ENCODE measurements at places on chromosomes 12 and 14.
A peak's percentile ranks its signal among the peaks of the same experiment; 100 is the strongest.

DNA sequence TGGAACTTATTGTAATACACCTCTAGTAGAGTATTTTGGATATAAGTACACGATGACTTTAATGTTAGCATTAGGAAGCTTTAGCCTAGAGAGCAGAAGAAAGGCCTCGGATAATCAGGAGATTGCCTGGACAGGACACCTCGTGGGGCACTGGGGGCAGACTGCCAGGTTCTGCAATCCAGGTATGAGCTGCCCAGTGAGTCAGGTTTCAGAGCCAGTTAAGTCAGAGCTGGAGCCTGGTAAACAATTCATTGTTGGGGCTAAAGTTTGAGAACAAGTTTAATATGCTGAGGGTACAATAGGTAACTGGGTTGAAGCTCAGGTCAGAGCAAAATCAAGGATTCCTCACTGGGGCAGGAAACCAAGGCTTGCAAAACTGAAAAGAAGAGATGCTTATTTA, 107.4 kb downstream of the RERGL start:
- no peak for DNase-seq

DNA sequence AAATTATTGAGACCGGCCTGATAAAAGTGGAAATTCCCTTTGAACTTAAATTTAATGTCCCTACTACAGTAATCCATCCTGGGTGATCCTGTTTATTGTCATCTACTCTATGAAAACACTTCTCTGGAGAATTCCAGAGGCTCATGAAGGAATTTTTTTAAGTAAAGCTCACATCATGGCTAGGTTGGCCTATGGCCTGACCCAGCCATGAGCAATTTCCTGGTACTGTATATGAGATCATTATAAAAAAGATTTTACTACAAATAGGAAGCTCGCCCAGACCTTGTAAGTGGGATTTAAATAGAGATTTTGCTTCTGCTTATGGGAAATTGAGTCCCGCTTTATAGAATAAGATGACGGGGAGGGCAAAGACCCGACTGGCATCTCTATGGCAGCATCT, 215.5 kb downstream of the DPF3 start:
- peak; percentile 92 for DNase-seq

DNA sequence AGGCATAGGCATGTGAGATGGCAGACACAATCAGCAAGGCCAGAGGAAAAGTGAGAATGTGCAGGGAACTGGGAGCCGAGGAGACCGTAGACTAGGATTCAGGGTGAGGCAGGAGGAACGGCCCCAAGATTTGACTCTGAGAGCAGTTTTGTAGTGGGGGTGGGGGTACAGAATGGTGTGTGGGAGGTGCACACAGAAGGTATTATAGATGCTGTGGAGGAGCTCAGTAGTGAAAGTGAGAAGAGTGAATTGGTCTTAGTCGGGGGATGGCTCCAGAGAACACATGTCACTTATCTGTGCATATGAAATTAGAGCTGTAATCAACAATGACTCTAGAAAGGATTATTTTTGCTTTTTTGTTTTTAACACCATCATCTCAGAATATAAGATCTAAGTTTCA, 11.9 kb downstream of the ZNF664 start:
- DNase-seq: no peak

DNA sequence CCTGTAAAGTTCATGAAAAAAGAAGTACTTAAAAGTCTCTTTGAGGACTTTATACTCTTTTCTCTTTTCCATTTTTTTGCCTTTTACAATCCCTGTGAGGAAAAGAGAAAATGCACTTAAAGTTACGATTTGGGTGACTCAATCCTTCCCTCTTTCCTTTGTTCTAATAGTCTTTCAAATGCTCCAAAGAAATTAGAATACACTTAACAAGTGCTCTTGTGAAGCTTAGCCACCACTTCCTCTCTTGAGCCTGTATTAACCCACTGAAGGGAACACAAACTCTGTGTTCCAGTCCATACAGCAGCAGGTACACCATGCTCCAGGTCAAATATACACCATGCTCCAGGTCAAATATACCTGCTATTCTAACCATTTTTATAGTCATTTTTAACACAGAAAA, 581.1 kb upstream of the MGAT4C start:
- no peak for DNase-seq

- DNase-seq: no peak
Measured at GRCh38 chr14:82412545-82412944, 878.9 kb upstream of the SEL1L start.

GRCh38 chr14:74035556-74035955, 16.4 kb downstream of the BBOF1 start:
- DNase-seq: no peak

- peak; percentile 83 for DNase-seq
Measured at GRCh38 chr12:127928615-127929571, 338.1 kb upstream of the TMEM132C start.

- DNase-seq: no peak
Measured at GRCh38 chr12:51383269-51383905, 7.8 kb downstream of the GALNT6 start.

DNA sequence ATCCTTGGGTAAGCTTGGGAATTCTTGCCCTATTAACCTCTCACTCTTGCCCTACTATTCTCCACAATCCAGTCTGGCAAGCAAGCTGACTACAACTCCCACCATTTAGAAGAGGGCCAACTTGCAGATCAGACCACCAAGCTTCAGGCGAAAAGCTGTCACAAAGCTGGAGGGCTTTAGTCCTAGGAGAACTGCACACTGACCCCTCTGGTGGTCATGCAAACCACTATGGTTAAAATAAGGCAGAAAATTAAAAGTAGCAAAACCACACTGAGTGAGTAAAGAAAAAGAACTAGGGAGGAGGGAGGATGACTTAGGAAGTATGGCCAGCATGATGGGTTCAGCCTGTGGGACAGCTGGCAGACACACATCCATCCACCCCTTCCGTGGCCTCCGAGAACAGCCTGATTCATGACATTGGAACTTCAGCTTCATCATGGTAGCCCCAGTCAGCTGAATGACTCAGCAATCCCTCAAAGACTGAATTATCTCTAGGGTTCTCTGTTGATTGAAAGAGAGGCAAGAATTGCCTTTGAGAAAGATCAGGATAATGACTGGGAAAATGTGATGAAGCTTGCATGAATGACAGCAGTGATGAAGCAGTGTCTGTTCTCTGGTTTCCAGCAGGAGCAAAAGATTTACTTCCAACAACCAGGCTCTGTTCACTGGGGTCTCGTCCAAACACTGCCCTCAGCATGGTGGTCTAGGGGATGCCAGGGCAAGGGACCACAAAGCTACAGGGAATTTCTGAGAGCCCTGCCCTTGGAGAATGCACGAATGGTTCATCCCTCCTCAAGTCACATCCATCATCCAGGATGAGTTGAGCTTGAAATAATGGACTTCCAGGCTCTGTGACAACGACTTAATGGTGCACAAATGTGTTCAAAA, 24.4 kb downstream of the PITPNM2 start:
- peak; percentile 96 for DNase-seq

GRCh38 chr14:23521785-23522640, 29.6 kb downstream of the ZFHX2 start:
- DNase-seq: no peak

DNA sequence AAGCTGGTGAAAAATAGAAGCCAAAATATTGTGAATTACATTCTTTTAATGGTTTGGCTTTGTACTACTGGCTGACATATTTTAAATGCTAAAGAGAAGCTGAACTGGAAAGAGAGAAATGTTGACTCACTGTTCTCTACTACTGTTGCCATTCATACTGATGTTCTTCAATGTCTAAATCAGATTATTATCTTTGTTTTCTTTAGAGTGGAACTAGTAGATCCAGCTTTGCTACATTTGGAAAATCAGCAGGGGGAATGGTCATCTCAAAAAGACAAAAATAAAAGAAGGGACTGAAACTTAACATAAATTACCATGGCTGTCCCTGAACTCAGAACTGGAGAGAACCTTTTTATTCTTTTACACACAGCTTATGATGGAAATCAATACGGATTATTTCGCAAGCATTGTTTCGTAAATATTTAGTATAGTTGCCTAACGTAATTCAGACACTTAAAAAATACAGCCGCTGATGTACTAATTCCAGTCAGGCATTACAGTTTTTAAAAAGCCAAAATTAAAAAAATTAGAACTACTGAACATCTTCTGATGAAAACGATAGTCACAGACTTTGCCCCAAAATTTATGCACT, 76.3 kb upstream of the OTX2 start:
- no peak for DNase-seq

DNA sequence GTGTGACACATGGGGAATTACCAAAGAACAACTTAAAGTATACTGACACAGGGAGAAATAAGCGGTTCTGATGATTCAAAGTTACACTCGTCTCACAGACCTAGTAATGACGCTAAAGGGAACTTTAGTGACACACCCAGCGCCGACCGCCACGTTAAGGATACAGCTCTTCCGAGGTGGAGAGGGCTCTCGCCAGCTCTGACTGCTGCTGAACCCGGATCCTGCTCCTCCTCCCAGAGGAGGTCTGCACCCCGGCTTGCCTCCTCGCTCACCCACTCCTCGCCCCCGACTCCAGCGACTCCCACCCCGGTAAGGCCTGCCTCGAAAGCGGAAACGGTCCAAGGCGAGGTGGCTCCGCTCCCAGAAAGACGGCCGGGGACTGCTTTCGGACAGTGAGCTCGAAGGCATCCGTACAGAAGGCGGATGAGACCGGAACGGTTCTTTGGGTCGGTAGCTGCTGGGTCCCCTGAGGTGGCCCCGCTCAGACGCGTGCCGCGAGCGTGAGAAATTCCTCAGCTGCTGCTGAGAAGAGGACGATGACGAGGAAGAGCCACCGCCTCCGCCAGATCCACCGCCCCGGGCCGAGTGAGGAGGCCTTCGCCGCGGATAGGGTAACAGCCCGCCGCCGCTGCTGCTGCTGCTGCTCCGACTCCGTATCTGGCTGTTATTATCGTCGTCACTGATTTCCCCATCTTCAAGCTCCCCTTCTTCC, 643 bp downstream of the ZFC3H1 start:
- DNase-seq: peak; percentile 47

DNA sequence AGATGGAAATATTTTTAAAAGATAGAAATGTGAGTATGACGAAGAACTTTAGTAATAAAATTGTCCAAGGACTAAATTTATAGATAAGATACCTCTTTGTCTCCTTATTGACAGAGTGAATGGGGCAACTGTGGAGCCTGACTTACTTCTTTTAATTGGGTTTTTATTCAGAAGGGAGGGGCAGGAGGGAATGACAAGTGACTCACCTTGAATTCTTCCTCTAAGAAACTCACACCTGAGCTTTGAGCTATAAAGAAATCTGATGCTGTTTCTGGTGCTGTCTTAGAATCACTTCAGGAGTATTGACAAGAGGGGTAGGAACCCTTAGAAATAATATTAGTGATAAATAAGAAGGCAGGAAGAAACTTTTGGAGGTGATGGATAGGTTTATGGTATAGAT, 951 bp downstream of the NR1H4 start:
- DNase-seq: no peak

DNA sequence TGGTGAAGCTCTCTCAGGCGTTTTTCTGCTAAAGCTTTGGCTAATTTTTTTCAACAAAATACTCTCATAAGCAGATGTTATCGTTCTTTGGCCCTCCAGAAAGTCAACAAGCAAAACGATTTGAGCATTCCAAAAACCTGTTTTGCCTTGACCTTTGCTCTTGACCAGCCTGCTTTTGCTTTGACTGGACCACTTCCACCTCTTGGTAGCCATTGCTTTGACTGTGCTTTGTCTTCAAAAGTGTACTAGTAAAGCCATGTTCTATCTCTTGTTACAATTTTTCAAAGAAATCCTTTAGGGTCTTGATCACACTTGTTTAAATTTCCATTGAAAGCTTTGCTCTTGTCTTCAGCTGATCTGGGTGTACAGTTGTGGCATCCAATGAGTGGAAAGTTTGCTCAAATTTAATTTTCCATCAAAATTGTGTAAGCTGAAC, 10.7 kb upstream of the ARID4A start:
- no peak for DNase-seq

- no peak for DNase-seq
Measured at GRCh38 chr12:106600503-106600902, 17.7 kb downstream of the RFX4 start.

DNA sequence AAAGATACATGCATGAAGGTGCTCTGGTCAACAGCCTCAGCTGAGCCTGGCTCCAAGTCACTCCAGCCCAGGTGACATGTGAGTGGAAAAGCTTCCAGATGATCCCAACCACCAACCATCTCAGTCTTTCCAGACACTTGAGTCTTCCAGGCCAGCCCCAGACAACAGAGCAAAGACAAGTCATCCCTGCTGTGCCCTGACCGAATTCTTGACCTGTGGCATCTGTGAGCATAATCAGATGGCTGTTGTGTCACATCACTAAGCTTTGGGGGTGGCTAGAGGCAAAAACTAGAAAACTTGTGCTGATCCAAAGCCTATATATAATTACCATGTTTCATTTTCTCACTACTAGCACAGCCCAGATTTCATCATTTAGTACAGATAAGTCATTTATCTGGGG, 50.8 kb upstream of the ISM2 start:
- DNase-seq: no peak

DNA sequence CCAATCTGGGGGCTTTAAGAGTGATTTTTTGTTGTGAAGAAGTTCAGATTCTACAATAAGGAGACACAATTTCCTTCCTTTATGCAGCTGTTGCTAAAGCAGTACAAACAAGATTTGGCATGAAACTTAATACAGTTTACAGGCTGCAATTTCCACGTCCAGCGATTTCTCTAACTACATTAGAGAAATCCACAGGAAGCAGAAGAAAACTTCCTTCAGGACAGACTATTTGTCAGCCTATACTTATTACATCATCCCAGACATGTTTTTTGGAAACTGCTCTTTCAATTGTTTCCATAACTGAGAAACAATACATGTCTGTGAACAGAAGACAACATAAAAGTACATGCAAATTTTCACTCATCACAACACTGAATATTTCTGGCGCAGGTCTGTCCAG, 204.3 kb downstream of the TTC7B start:
- DNase-seq: peak; percentile 69

DNA sequence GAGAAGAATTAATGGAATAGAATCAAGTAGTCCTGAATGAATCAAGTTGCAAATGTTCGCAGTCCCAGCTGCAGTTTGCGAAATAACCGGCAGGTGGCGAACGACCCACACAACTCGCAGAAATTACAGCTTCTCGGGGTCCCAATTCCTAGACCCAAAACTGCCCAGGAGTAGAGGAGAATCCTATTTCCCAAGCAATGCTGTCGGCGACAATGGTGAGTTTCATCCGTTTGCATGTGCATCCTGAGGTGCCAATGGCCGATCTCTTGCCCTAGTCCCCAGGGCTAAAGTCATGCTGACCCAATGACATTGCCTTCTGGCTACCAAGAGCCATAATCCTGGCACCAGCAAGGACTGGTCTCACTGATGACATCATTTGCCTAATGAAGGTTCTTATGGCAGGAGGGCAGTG, 8.5 kb upstream of the ASCL1 start:
- peak; percentile 22 for DNase-seq

GRCh38 chr12:26690601-26691000, 142.4 kb downstream of the ITPR2 start:
- DNase-seq: no peak

GRCh38 chr14:59067127-59067894, 121.2 kb upstream of the DAAM1 start:
- peak; percentile 8 for DNase-seq

DNA sequence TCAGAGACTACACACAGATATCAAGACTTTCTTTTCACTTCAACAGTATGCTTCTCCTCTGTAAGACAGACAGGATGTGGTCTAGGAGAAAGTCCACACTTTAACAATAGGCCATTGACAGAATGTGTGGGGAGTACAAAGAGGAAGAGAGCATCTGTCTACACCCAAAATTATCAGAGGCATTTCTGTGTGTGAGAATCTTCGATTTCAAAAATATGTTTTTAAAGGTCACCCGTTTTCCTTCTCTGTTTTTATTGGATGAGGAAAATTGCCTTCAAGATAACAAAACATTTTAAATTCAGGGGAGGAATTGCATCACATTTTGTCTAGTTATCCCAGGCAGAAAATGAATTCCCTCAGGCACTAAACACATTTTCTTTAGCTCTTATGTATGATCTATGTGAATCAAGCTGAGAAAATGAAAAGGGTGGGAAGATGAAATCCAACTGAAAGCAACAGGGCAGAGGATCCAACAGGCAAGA, 16.4 kb downstream of the NAV3 start:
- DNase-seq: peak; percentile 30

Data from kidney capillary endothelial cell (primary cell).